ENCODE measurements at places on chromosomes 6 and 20.

DNA sequence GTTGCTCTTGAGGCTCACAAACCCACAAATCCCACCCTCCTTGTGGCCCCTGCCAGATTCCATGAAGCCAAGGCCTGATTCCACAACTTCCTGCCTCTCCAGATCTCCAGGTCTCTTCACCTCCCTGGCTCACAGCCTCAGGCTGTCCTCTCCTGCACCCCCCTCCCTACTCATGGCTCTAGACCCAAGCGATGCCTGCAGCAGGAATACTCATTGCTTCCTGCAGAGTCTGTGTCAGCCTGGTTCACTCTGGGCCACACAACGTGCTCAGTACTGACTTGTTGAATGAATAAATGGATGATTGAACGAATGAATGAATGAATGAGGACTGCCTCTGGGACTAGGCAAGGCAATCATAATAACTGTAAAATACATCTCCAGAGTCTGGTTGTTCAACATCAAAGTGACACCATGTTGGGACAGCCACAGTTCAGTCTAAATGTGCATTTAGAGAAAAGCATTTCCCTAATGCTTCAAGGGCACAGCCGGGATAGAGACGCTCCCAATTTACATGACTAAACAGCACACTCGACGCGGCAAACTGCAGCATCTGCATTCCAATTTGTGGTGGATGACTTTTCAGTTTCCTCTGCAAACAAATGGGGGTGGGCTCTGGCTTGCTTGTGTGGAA is 139.9 kb downstream of the GRM4 start:
- DNase-seq, result no peak

DNA sequence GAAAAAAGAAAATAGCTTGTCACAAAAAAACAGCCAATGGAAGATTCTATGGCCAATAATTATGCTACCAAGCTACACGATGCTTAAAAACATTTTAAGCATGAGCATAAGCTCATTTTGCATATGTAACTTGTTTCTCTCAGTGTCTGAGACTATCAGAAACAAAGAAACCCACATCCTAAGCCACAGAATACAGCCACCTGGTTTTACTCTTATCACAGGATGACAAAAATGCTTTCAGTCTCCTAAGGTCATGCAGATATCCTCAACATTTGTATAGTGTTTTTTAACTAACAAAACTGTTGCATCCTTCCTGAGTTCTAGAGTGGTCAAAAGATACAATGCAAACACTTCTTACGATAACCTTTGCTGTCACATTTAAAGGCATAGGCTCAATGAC is 172.1 kb upstream of the RUNX2 start:
- DNase-seq, result no peak

DNA sequence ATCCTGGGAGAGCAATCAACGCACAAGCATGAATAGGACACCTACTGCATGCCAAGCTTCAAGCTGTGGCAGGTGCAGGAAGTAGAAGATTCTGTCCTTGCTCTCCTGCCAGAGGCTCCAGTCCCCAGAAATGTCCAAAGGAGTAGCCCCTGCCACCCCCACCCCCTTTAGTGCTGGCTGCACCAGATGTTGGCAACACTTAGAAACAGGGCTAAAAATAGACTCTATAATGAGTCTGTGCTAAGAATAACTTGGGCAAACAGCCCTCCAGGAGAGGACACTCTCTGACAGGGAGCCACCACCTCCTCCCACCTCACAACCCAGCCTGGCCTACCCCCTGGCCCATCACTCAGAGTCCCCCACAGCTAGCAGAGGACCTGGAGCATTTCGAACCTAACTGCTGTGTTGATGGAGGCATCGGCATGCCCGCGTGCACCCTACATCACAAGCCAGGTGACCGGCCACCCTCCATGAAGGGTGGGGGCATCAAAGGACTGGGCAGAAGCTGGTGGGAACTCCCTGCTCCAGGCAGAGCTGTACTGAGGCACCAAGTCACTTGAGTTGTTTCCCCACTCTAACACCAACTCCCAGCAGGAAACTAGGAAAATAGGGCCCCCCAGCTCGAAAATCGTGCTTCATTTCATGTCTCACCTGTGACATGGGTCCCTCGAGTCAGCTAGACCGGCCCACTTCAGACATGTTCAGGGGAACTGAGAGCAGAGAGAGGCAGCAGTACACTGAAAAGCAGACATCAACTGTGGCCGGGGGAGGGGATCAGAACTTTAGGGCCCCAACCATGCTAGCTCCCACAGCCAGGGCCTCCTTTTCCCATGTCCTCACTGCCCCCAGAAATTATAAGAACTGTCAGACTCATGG is 18.7 kb downstream of the TFEB start:
- DNase-seq, result no peak

DNA sequence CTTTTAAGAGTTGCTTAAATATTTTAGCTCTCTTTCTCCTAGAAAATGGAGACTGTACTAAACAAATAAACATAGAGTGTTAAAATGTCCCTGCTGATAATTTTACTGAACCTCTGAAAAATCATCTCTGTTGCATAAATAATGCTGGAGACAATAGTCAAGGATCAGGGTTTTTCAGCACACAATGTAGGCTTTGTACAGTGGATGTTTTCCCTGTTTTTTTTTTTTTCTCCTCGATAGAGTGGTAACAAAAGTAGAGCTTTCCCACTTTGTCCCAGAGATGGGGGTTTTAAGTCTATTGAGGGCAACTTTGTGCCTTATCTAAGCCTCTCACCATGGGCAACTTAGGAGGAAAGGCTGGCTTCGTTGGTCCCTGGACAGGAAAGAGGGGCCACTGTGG is 222.6 kb upstream of the HDDC2 start:
- DNase-seq, result no peak

DNA sequence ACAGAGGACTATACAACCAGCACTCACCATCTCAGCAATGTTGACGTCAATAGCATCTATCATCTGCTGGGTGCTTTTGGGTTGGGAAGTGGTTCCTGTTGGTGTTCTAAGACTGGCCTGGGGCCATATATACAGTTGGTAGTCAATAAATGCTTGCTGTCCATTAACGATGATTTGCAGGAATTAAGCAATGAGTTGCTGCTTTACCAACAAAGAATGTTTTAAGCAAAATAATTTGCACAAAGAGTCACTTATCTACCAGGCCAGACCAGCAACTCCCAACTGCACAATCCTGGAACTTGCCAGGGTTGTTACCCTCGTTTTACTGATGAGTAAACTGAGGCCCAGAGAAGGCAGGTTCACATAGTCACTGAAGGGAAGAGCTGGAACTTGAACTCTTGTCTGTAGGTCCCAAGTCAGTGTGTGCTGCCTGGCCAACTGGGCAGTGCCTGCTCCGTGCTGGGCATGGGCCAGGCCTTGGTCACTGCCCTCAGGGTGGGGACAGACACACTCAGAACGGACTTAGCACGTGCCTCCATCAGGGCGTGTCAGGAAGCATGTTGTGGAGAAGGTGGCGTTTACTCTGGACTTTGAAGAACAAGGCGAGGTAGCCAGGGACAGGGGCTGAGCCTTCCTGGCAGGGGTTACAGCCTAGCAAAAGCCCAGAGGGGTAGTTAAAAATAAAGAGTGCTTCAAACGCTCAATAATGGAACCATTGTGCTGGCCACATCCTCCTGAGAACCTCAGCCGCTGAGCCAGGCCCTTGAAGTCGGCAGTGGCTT is 2.5 kb upstream of the SRC start:
- no peak for DNase-seq

GRCh38 chr20:57627339-57627738 is 7.1 kb upstream of the ZBP1 start:
- DNase-seq, result no peak

DNA sequence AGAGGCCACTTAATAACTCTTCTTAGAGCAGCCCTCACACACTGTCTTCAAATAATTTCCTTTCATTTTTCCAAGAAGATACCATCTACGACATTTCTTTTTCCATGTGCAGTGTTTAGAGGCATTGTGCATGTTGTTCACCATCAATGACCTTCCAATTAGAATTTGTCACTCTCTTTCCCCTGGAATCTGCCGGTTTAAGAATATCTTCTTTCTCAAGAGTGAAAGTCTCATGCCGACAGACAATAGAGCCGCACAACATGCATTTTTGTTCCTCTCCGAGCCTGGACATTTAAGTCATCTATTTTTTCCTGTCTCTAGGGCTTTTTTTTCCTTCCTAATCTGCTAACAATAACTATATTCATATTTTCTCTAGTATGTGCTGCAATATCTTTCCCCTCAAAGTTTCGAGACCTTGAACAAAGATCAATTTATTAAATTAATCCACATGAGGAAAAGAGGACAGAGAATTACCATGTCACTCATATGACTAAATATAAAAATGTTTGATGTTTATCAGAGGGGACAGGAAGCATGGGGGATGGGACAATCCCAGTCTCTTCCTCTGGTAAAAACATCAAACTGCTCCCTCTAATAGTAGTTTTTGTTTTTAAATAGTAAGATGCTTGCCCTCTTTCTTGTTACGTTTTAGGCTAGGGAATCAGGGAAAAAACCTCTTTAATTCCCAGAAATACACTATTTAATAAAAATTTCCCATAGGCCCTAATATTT is 893.4 kb downstream of the C6orf118 start:
- DNase-seq, result no peak

DNA sequence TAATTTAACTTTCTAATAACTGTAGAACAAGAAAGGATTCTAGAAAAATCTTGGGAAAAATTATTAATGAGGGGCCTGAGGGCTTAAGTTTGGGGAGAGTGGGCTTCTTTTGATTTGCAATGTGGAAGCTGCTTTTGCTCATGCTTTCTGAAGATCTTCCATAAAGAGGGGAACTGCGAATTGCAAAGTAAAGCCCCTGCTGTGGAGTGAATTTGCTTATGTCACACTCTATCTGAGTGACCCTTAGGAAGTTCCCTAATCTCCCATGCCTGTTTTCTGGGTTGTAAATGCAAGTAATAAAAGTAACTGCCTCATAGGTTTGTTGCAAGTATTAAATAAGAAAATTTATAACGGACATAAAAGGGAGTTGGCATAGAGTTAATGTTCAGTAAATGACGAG is 301.2 kb downstream of the PLCB1 start:
- no peak for DNase-seq

GRCh38 chr20:4406627-4407026 is 315.1 kb upstream of the PRND start:
- no peak for DNase-seq

GRCh38 chr6:12196326-12196936 is 93.7 kb upstream of the EDN1 start:
- no peak for DNase-seq

DNA sequence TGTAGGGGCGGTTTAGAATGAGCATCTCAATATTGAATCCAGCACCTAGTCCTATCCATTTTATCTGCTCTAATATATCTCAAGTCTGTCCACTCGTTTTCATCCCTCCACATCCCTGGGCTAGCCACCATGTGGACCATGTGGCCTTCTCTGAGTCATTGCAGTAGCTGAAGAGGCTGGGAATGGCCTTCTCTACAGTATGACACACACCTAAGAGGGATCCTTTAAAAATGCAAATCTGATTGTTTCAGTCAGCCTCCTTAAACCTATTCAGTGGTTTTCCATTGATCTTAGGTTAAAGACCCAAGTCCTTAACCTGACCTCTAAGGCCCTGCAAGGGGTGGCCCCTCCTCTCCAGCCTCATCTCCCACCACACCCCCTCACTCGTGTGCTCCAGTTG is 9.4 kb downstream of the RING1 start:
- no peak for DNase-seq

- no peak for DNase-seq
Observed at GRCh38 chr20:50868509-50869495, 62.4 kb downstream of the ADNP start.

- no peak for DNase-seq
Observed at GRCh38 chr6:37602801-37603200, 94.9 kb downstream of the MDGA1 start.

DNA sequence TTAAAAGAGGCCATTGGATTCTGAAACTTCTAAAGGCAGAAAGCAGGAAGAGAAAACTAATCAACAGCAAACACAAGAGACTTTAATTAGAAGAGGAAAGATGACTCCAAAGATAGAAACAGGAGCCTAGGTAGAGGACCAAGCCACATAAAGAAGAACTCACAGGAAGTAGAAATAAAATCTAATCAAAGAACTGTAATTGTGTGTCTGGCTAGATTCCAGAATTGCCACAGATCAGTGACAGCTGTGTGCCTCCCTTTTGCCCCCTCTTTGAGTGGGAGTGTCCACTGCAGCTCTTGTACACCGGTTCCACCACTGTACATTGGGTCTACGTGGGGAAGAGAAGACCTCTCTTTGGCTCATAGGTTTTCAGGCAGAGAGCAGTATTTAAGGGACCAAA is 22.3 kb upstream of the THEMIS start:
- no peak for DNase-seq

DNA sequence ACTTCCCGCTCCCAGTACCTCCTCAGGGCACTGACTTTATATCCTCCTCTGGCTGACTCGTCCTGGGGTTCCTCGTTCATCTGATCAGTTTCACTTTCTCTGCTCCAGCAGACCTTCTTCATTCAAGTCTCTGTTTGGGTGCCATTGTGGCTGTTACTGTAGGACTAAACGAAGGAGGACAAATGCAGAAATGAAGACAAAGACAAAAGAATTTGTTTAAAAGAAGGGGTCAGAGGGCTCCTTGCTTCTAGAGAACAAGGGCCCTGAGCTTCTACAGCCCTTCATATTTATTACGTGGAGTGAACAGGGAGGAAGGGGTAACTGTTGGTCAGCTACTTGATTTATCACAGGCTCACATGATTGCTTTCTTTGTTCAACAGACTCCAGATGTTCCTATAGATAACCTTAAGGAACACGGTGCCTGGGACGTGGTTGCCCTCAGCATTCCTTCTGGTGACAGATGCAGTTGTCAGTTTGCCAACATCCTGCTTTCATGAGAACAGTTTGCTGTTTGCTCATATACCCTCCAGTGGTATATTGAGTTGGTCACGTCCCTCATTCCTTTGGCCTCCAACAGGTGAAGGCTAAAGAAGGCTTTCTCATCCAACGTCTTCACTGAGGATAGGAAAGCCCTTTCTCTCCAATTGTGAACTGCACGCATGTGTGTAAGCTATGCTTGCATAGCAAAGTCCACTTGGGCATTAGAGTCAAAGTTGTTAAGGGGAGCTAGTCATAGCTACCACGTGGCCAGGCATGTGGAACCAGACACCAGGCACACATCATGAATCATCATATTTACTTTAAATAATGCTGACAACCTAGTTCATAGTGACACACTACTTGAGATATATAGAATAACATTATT is 69.1 kb upstream of the BTN3A2 start:
- no peak for DNase-seq

DNA sequence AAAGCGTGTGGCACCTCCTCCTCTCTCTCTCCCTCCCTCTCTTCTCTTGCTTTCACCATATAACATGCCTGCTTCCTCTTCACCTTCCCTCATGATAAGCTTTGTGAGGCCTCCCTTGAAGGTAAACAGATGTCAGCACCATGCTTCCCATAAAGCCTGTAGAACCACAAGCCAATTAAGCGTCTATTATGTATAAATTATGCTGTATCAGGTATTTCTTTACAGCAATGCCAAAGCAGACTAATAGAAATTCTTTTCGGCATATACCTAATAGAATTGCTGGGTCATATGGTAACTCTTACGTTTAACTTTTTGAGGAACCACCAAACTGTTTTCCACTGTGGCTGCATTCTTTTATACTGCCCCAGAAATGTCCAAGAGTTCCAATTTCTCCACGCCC is 75.0 kb downstream of the SYCP2 start:
- DNase-seq, result no peak

- no peak for DNase-seq
Observed at GRCh38 chr20:4703281-4703676, 18.4 kb upstream of the PRND start.

- no peak for DNase-seq
Observed at GRCh38 chr6:79180052-79180451, 54.4 kb downstream of the HMGN3 start.

Data from stimulated activated CD4-positive, alpha-beta T cell treated with anti-CD3 and anti-CD28 coated beads, TNF-alpha, amount 100 ng/mL, for 48 hours (primary cell).